CD8-positive, alpha-beta memory T cell (primary cell): ENCODE measurements at places on chromosomes 5 and 9.
A peak's percentile ranks its signal among the peaks of the same experiment; 100 is the strongest.

DNA sequence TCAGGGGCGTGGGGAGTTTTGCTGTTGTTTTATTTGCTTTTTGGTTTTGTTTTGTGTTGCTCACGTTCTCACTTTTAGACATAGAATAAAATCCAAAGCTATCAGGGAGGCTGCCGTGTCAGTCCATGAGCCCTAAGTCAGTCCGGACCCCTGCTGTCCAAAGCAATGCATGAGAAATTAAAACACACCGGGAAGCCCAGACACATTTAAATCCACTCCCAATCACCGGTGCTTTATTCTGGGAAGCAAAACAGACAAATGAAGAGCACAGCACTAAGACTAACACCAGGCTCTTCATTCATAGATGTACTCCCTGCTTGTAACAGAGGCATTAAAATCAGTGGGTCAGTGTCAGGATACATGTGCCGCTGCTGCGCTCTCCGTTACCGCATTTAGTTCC is 180.9 kb downstream of the IRX2 start:
- no peak for DNase-seq

- DNase-seq, result no peak
Observed at GRCh38 chr5:160181965-160182622, 47.2 kb upstream of the FABP6 start.

- DNase-seq, result no peak
Observed at GRCh38 chr5:158634714-158635113, 465.0 kb downstream of the EBF1 start.

DNA sequence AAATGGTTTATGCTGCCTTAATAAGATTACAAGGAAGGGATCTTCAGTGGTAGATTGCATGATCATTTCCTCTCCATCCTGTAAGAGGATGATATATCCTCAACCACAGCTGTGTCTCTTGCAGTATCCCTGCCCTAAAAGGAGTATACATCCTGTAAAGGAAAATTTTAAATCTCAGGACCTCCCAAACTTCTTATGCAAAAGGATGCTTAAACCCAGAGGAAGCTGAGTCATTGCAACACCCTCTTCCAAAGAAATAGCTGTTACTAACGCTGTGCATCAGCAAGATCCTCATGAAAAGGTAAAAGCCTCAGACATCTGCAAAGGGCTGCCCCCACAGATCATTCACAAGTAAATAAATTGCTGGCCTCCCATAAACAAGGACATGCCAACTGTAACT is 599.0 kb downstream of the PRELID2 start:
- DNase-seq, result no peak

DNA sequence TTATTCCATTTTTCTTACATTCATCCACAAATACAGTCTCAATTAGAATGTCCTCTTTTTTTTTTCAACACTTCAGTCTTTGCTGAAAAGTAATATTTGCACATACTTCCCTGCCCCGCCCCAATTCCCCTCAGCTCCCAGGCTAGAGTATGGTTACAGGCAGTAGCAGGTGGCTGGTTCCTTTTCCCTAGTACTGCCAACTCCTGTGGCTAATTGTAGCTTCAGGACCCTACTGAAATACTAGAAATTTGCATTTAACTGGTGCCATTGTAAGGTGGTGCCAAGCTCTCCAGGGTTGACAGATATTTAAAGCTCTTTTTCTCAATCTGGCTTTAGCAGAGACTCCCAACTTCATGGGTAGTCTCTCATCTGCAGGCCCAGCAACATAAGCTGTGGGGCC is 80.3 kb downstream of the FAM81B start:
- DNase-seq, result no peak

DNA sequence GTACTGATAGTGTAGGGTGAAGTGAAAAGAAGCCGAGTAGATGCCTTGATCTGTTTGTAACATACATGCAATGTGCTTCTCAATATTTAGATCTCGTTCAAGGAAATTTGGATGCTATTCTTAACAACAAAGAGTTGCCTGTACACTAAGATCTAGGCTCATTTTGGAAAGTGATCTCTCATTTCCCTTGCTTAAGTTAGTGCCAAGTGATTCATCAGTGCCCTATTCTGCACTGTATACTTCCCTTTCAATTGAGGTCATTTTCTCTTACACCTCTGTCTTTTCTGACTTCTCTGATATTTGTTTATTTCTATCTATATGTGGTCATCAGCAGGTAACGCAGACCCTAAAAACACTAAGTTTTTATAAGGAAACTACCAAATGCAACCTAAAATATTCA is 528.6 kb upstream of the PTPRD start:
- DNase-seq, result no peak

GRCh38 chr5:95872346-95873268 is 50.1 kb upstream of the GLRX start:
- no peak for DNase-seq

DNA sequence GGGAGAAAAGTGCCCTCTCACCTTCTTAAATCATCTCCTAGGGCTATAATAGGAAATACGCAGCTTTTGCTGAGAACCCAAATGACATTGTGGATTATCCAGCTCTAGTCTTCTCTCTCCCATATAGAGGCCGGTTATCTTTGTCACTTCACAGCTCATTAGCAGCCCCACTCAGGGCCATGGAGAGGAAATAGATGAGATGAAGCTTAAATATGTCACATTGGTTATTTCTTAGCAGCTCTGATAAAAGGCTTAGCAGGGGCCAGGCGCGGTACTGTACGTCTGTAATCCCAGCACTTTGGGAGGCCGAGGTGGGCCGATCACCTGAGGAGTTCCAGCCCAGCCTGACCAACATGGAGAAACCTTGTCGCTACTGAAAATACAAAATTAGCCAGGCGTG is 90.0 kb downstream of the GHR start:
- DNase-seq, result no peak

- no peak for DNase-seq
Observed at GRCh38 chr9:78692871-78693270, 395.9 kb downstream of the PSAT1 start.

GRCh38 chr5:171840066-171840465 is 54.4 kb downstream of the SMIM23 start:
- DNase-seq, result no peak

DNA sequence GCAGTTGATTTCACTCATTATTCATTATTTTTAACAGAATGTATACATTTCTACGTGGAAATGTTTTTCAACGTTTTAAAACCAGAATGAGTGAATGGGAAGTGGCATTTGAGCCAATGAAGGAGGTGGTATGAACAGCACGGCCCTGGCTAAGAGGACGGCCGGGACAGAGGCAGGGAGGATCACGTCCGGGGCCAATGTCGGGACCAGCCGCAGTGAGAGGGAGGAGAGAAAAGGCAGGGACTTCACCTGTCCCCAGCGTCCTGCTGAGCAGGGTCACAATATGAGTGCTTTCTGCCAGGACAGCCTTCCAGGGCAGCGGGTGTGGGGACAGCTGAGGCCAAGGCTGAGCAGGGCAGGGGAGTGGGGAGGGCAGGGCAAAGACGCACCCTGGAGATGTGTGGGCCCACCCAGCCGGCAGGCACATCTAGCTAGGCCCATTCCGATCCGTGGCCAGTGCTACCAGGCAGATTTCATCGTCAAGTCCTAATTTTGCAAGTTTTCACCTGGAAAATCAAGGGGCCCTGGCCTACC is 148.0 kb upstream of the PHYKPL start:
- DNase-seq, result no peak

DNA sequence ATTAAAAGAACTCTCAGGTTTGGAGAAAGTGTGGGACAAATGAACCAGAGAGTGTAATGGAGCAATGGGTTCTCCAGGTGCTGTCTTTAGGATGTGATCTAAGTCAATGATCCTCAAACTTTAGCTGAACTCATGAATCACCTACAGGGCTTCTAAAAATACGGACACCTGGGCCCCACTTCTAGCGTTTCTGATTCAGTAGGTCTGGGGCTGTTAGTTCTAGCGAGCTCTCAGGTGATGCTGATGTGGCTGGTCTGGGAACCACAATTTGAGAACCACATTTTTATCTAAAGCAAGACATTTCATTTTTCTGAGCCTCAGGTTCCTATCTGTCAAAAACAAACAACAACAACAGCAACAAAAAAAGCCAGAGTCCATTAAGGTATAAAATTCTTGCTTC is 35.1 kb upstream of the PCA3 start:
- no peak for DNase-seq

DNA sequence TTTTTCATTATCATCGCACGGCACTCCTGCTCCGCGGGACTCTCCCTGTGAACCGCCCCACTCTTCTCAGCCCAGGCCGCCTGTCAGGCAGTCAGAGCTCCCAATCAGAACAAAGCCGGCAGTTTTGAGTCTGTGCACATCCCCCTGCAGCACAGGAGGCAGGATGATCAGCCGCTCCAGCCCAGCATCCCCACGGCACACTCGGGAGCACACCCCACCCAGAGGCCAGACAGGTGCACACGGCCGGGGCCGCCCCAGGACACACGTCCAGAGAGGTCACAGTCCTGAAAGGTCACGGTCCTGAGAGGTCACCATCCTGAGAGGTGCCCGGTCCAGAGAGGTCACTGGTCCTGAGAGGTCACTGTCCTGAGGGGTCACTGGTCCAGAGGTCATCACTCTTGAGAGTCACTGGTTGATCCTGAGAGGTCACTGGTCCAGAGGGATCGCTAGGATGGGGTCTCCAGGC is 8.4 kb downstream of the TPPP start:
- DNase-seq, result no peak

DNA sequence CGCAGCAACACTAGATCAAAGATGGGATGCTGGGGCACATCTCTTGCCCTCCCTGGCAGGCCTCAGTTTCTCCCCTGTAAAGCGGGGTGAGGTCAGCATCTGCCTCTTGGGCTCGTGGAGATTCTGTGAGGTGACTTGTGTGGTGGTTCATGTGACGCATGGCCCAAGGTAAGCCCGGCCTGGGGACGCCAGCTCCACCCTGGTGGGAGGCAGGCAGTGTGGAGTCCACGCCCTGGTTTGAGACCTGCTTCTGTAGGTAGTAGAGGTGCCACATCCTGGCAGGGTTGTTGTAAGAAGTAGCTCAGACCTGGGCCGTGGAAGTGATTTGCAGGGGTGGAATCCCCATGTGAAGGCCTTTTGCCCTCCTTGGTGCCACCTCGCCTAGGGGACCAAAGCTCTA is 101.5 kb downstream of the DAB2IP start:
- DNase-seq, result no peak

GRCh38 chr9:17881371-17881770 is 302.5 kb downstream of the SH3GL2 start:
- no peak for DNase-seq

GRCh38 chr5:127667926-127668325 is 19.0 kb downstream of the CTXN3 start:
- no peak for DNase-seq

DNA sequence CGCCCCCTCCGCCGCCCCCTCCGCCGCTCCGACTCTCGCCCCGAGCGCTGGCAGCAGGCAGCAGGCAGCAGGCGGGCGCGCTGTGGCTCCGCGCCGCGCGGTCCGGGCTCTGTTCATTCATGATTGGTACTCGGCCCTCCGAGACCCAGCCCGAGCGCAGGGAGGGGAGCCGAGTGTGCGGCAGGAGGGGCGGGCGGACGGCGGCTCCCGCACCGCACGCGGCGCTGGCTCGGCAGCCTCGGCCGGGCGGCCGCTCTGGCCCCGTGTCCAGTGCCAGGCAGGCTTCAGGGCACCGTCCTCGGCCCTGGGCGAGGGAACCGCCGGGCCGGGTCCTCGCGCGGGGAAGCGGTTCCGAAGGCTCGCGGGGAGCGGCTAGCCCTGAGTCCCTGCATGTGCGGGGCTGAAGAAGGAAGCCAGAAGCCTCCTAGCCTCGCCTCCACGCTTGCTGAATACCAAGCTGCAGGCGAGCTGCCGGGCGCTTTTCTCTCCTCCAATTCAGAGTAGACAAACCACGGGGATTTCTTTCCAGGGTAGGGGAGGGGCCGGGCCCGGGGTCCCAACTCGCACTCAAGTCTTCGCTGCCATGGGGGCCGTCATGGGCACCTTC is at the start of gene KCNIP1:
TSS of gene KCNIP1 (plus strand) at position 31 of the 607 bp plus-strand sequence.
- no peak for DNase-seq

GRCh38 chr9:128420651-128421481 is at the start of gene CERCAM:
TSS of gene CERCAM (plus strand) at chr9:128420857. CDS start at chr9:128420878, 21 bp downstream.
- peak; percentile 40 for DNase-seq

GRCh38 chr5:117551236-117551635 is 976.6 kb upstream of the SEMA6A start:
- no peak for DNase-seq

DNA sequence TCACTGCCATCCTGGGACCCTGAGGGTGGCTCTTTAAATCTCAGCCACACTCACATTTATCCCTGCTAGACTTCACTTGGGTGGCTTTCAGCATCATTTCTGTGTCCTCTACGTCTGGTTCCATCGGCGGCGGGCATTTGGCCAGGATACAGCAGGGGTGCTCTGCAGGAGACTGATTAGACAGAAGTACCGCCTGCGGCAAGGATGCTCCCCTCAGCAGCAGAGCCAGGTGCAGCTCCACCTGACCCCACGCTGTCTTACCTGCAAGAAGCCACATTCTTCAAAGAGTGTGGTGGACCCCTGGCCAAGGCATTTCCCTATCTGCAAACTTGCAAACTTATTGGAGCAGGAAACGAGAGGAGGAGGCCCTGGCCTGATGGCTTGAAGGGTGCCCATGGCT is 309.8 kb upstream of the IRX4 start:
- no peak for DNase-seq

GRCh38 chr9:121365564-121365963 is 4.5 kb downstream of the STOM start:
- DNase-seq, result no peak

GRCh38 chr9:125829743-125830142 is 82.6 kb downstream of the PBX3 start:
- DNase-seq, result peak; percentile 19

- no peak for DNase-seq
Observed at GRCh38 chr9:14768405-14769229, 46.1 kb upstream of the CER1 start.

GRCh38 chr5:16539169-16539666 is 73.6 kb upstream of the ZNF622 start:
- no peak for DNase-seq
